Activated CD4-positive, alpha-beta T cell treated with anti-CD3 and anti-CD28 coated beads, Interleukin-2, amount 10 ng/mL, durations not matched to agents 7 days and 5 days (primary cell): ENCODE measurements at places on chromosomes 1 and 21. TPM values are rescaled to one million over a fixed set of nuclear protein-coding genes. Genes with fewer than 3 reads are reported as not detected.

DNA sequence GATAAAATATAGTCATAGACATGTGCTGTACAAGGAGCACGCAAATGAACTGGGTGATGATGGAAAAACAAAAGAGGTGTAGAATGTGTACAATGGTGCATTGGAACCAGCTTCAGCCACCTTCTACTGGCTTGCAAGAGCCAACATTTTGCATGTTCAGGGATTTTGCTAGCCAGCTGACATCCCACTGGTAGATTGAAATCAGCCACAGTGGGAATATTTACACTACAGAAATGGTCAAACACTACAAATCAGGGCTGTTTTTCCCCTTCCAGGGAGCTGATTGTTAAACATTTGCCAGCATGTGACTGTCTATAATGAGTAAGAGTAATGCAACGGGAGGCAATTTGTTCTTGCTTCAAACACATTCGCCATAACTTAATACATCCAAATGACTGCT, 23.2 kb downstream of the PMVK start:
- no peak for DNase-seq
- H3K27ac ChIP-seq: no peak overlapping the region
- H3K36me3 ChIP-seq: peaks cover 13% of the 10 kb centered on the region
- no peaks in the 10 kb centered on the region for H3K4me1 ChIP-seq

The LCE2C gene
- not detected for total RNA-seq

GRCh38 chr1:94807742-94808491, 12.2 kb upstream of the SLC44A3 start:
- no peaks in the 10 kb centered on the region for H3K36me3 ChIP-seq
- DNase-seq: no peak
- no peak overlapping the region for H3K27ac ChIP-seq
- peaks cover 11% of the 10 kb centered on the region for H3K27me3 ChIP-seq
- H3K4me1 ChIP-seq: peaks cover 21% of the 10 kb centered on the region

GRCh38 chr1:93148001-93148400, 32.2 kb downstream of the TMED5 start:
- H3K27ac ChIP-seq: no peak overlapping the region
- peaks cover 5% of the 10 kb centered on the region for H3K4me1 ChIP-seq
- H3K4me3 ChIP-seq: no peak overlapping the region
- peaks cover 41% of the 10 kb centered on the region for H3K36me3 ChIP-seq

DNA sequence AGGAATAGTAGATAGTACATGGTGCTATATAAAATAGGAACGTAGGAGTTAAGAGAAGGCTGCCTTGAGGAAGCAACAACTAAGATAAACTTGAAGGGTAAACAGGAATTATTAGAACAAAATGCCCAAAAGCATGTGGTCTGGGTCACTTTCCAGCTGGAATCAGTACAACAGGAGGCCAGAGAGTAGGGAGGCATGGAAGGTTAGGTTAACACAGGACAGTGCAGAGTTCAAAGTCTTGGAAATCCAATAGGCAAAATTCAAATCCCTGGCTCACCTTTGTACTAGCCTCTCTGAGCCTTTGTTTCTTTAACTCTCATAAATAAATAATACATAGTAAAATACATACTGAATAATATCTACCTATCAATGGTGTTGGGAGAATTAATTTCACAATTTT, 69.0 kb upstream of the NEK7 start:
- peaks cover 5% of the 10 kb centered on the region for H3K4me1 ChIP-seq
- H3K4me3 ChIP-seq: no peak overlapping the region
- no peak for DNase-seq
- H3K27ac ChIP-seq: no peak overlapping the region
- H3K36me3 ChIP-seq: no peaks in the 10 kb centered on the region
